ENCODE measurements at places on chromosomes 5 and 9.

DNA sequence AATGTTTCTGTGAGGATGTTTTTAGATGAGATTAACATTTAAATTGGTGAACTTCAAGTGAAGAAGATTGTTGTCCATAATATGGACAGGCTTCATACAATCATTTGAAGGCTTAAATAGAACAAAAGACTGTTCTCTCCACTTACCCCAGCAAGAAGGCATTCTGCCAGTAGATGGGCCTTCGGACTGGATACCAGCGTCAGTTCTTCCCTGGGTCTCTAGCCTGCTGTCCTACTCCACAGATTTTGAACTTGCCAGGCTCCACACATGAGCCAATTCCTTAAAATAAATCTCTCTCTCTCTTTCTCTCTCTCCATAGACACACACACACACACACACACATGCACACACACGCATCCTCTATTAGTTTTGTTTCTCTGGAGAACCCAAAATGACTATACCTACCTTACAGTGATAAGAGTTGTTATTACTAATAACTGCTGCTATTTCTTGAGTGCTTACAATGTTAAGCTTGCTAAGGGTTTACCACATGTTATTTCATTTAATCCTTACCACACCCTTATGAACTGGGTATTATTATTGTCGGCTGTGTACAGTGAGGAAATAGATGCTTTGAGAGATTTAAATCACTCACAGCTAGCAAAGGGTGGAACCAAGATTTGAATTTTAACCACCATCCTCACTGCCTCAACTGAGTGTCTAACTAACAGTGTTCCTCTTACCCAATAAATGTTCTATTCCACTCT lies 19.8 kb upstream of the IQGAP2 start:
- DNase-seq, result no peak

DNA sequence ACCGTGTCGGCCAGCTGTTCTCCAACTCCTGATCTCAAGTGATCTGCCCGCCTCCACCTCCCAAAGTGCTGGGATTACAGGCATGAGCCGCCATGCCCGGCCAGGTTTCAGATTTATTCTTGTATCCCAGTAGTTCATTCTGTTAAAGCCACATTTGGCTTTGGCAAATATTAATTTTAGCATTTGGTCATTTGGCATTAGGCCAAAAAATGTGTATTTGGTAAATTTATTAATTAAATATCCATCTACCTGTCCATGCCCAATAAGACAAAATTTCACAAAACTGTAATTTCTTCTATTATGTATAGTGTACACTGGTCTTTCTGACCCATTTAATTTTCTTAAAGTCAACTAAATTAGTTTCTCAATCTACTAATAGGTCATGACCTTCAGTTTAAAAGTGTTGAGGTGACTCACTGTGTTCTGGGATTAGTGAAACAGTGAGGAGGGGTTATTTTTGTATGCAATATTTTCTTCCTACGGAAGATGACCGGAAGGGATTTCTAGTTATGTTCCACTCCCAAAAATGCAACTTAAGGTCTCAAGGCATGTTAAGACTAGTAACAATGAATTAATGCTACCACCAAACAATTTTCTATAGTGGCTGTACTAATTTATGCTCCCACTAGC lies 21.0 kb downstream of the OSTF1 start:
- DNase-seq, result no peak

DNA sequence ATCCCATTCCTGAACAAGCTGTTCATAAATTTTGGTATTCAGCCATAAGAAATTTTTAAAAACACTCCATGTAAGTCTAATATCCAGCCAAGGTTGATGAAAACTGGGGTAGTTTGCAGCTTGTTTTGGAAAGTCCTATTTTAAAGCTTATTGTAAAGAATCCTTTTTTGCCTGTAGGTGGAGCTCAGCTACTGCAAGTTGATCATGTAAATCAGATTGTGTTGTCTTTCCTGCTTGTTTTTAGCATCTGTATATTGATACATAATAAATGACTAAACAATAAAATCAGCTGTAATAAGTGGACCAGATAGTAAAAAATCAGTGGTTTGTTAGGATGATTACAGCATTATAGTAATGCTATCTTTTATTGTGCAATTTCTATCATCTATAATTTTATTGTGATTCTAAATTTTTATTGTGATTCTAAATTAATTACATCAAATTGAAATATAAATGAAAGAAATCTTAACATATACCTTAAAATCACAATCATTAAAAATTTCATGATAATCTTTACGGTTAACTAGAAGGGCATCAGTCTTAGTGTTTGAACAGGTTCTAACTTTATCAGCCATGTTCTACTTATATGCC lies 42.4 kb downstream of the CWC27 start:
- peak; percentile 7 for DNase-seq

DNA sequence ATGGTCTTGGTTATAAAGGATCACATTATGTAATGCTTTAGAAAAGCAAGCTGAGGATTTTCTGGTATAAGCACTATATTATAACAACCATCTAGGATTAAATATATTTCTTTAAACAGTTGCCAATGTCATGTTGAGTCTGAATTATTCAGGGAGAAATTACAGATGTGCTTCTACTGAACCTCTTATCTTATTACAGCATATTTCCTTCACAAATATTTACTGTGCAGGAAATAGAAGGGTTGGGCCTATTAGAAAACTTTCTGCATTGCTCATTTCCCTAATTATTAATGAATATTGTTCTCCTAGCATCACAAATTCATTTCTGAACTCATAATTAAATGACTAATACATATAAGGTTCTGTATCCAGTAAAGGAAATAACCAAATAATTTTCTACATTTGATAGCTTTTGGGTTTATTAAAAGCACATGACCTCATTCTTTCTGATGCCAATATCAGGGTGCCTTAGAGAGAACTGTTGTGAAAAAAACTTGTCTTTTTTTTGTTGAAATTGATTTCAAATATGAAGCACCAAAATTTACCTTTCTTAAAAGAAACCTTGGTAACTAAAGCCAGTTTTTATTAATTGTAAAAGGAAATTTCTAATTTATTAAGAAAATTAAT lies 476.8 kb upstream of the PTGER4 start:
- no peak for DNase-seq

DNA sequence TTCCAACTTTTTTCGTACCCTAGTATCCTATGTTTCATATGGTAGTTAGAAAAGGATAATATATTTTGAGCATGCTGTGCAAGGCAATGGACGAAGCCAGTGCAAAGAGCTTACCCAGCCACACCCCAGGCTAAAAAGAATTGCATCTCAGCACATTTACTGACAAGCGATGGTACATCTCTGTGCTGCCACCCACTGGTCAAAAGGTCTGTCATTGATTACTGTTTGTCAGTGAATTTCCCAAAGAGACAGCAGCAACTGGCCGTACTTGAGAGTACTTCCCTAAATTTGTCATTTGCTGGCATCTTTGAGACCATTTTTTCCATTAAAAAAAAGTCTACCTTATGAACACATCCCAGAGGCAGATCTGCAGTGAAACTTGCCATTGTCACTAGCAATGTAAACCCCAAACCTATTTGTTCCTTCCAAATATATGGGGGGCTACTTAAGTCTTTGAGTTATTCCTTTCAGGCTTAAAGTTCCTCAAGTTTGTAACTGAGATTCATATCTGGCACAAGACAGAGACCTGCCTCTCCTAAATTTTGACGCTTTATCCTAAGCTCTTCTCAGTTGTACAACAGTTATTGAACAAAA lies 184.3 kb downstream of the CTNND2 start:
- peak; percentile 35 for DNase-seq

- no peak for DNase-seq
Observed at GRCh38 chr5:128844354-128844923, 120.8 kb upstream of the SLC27A6 start.

DNA sequence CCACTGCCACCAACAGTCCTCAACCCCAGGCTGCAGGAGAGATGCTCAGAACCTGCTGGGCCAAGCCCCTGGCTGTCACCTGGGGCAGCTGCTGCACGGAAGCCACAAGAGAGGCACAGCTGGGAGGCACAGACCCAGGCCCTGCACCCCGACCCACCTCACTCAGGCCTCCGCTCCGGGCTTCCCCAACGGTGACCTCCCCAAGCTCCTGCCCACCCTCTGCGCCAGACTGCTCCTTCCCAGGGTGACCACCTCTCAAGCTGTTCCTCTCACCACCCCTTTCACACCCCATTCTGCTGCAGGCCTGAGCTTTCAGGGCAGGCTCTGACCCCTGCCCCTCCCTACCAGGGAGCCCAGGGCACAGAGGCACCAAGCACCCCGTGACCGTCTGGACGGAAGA lies 33.0 kb downstream of the VAV2 start:
- no peak for DNase-seq

DNA sequence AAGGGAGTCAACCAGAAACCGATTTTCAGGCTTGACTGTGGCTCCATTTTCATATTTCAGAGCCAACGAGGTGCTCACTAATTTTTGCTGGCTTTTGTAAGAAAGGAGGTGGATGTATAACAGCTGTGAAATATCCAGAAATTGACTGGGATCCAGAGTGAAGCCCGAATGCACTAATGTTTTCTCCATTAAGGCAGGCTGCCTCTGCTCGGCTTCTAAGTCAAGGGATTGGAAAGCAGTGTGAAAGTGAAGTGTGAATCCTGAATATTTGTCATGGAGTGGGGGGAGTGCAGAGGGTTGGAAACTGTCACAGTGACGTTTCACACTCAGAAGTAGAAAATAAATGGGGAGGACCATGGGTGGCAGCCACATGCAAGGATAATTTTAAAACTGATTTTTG lies 237.4 kb downstream of the GOLPH3 start:
- no peak for DNase-seq

GRCh38 chr5:124677374-124678351 lies 68.8 kb downstream of the ZNF608 start:
- DNase-seq, result no peak

- DNase-seq, result no peak
Observed at GRCh38 chr9:35684921-35685320, 4.8 kb downstream of the TPM2 start.

GRCh38 chr5:178625679-178626483 lies 969 bp downstream of the CLK4 start:
- no peak for DNase-seq

GRCh38 chr5:4758996-4759395 lies 381.1 kb upstream of the ADAMTS16 start:
- no peak for DNase-seq

DNA sequence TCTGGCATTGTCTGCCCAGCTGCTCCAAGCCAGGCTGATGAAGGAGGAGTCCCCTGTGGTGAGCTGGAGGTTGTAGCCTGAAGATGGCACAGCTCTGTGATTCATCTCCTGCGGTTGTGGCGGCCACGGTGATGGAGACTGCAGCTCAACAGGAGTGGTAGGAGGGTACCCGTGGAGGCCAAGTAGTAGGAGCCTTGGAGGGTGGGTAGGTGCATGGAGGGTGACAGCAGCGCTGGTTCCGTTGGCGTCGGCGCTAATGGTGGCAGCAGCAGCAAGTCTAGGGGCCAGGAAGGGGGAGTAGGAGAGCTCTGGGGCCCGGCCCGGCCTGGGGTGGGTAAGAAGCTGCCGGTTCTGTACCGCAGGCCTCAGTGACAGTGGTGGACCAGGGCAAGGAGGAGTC lies 22.4 kb upstream of the TRIM52 start:
- no peak for DNase-seq

DNA sequence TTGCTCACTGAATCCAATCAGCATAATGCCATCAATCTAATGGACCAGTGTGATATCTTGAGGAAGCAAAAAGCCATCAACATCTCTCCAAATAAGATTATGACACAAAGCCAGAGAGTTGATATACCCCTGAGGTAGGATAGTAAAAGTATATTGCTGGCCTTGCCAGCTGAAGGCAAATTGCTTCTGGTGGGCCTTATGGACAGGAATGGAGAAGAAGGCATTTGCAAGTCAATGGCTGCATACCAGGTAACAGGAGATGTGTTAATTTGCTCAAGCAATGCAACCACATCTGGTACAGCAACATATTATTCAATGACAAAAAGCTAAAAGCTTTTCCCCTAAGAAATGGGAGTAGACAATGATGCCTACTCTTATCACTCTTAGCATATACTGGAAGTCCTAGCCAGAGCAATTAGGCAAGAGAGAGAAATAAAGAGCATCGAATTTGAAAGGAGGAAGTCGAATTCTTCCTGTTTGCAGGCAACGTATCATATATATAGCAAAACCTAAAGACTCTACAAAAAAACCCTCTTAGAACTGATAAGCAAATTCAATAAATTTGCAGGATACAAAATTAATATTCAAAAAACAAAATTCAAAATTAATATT lies 216.1 kb upstream of the RASA1 start:
- DNase-seq, result no peak

GRCh38 chr5:139640421-139641115 lies 7.6 kb upstream of the CXXC5 start:
- no peak for DNase-seq

DNA sequence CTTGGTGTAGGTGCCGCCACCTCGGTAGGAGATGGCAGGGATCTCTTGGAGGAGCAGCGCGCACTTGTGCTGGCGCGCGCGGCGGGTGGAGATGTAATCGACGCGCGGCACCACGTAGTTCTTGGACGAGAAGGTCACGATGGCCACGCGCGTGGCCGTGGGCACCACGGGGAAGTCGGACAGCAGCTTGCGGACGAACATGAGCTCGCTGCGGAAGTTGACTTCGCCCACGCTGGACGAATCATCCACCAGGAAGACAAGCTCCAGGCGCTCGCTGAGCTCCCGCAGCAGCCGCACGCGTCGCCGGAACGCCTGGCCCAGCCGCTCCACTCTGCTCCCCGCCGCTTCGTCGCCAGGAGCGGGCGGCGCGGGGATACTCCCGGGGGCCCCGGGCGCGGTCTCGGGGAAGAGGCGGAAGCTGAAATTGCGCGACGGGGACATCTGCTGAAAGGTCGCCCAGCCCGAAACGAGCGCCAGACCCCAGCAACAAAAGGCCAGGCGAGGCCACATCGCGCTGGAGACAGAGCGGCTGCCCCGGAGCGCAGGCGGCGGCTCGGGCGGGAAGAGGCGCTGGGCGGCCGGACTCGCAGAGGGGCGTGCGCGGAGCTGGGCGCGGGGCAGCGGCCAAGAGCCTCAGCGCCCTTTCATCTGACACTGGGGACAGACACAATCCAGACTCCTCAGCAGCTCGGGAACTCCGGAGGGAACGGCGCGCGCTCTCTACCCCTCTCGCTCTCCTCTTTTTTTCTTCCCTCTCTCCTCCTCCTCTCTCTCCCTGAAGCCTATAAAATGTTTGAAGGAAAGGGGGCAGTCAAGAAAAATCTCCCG lies at the start of gene SVEP1:
Gene SVEP1 (minus strand): TSS at position 708 of the 828 bp plus-strand sequence. CDS start 198 bp downstream, at position 510.
- DNase-seq, result no peak

DNA sequence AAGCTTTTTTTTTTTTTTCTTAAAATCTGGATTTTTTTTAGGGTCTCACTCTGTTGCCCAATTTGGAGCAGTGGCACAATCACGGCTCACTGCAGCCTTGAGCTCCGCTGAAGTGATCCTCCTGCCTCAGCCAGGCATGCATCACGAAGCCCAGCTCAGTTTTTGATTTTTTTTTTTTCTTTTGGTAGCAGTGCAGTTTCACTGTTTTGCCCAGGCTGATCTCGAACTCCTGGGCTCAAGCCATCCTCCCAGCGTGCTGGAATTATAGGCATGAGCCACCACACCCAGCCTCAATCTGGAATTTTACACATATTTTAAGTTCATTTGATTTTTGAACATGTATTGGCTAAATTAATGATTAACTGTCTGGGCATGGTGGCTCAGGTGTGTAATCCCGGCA lies 36.3 kb downstream of the TRIO start:
- no peak for DNase-seq

Data from iPS DF 6.9 (cell line).